C1 segment of cervical spinal cord (tissue), 14 donors: ENCODE measurements at places on chromosomes 11 and 22.

DNA sequence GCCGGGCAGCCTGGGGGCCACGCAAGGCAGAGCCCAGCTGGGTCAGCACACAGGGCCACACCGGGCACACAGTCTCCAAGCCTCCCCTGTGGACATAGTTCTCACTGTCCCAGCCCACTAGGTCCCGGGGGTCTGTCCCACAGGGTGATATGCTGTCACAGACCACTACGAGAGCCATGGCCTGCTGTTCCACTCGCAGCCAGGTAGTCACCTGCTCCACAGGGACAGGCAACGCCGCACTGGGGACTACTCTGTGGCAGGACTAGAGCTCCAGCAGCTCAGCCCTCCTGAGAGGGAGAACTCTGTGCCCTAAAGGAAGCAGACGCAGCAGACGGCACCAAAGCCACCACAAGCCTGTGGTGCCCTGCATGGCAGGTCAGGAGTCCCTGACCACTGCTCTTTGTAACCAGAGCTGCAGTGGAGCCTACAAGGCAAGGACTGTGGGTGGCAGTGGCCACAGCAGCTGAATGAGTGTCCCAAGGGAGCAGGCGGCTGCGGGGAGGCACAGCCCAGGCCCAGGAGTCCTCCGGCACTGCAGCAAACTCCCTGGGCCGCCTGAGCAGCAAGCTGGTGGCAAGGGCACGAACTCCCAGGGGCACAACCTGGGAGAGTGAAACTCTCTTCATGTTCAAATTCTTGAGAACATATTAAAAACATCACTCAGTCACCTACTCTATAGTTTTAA, 171.2 kb upstream of the GRK3 start:
- no peak for DNase-seq

DNA sequence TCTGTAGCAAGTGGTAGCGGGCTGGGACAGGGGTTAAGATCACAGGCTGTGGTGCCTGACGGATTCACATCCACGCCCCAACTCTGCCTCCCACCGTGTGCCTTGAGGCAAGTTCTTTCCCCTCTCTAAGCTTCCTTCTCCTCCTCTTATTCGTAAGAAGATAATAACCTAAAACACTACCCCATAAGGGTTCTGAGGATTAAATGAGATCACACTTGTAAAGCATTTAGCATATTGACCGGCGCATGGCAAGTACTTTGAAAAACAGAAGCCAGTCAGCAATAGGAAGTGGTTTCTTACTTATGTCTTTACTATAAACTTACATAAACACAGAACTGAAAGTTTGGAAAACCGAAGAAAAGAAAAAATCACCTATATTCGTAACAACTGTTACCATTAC, 15.5 kb upstream of the LMO2 start:
- DNase-seq = no peak

DNA sequence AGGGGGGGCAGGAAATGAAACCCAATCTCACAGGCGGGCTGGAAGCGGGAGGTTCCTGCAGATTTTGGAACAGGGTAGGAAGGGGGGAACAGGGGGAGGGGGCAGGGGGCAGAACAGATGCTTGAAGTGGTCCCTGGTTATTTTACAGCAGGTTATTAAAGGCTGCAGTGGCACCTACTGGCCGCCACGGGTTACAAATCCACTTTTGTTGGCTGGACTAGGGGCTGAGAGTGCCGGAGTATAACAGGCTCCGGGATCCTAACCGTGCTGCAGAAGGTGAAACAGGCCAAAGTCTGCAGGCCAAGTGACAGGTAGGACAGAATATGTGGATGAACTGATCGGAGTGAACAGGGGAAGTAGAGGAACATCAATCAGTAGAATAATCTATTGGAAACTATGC, 2.5 kb downstream of the ROBO3 start:
- DNase-seq = no peak

GRCh38 chr11:125199915-125200314, 35.4 kb downstream of the PKNOX2 start:
- DNase-seq = no peak

- no peak for DNase-seq
Measured at GRCh38 chr11:19239039-19239438, 1.7 kb downstream of the E2F8 start.
